Body of pancreas (tissue), 4 donors: ENCODE measurements at places on chromosomes 5 and 9.

DNA sequence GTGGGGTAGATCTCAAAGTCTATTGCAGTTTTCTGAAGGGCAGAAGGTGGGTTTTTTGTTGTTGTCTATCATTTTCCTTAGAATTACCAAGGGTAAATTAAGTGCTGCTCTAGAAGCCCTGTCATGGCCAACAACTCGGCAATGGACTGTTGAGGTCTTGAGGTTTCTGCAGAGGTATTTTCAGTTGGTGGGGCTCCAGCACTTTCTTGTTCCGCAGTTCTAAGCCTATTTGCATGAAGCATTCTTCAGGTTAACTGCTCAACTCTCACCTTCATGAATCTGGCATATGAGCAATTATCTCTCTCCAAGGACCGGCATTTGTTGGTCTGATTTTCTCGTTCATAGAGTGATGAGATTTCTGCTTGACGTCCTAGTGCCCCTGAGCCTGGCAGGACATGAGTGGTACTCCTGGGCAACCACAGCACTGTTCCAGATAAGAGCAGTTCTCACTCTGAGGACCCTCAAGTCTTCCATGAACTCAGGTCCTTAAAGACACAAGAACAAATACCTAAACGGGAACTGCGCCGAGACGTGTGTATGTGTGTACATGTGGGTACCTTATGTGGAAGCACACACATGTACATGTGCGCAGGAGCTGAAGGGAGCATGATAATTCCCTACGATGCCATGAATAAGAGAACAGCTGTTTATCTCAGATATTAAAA lies 544.5 kb downstream of the CSNK1G3 start:
- no peak for DNase-seq

- no peak for DNase-seq
Measured at GRCh38 chr9:98081477-98082219, 25.1 kb downstream of the NANS start.

- no peak for DNase-seq
Measured at GRCh38 chr5:141958113-141958512, at the start of gene PCDH12. PCDH12 (minus strand) TSS chr5:141958202; CDS start chr5:141957851, 351 bp downstream.

DNA sequence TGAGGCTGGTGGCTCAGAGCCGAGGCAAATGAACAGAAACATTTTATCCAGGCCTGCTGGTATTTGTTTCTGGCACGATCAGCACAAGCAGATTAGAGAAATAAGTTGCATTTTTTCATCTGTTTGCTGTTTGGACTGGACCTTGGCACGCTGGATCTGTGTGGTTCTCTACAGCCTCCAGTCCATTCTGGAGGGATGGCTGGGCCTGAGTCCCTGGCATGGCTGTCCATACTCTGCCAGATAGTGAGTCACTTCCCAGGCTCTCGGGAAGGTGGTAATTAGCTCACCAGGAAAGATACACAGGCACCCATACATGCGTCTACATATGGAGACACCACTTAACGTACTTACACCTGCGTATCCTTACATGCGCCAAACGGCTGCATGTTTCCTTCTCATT lies 78.6 kb downstream of the SPRY4 start:
- no peak for DNase-seq

DNA sequence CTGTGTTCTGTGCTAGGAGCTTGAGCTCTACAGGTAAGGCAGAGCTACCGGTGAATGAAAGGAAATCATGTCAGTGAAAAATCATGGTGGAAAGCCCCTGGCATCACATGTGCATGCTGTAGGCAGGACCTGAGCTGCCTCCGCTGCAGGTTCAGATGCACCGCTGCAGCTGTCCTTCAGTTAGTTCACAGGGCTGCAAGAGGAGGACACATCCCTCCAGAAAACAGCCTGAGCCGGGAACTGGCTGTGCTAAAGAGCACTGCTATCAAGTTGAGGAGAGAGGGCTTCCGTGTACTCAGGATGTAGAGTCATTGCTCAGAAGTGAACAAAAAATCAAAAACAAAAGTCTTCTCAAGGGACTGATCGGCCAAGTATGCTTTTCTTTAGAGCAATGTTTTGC lies 138.6 kb downstream of the ERCC6L2 start:
- DNase-seq: no peak

- DNase-seq: no peak
Measured at GRCh38 chr5:127337876-127338275, 47.3 kb downstream of the MEGF10 start.

DNA sequence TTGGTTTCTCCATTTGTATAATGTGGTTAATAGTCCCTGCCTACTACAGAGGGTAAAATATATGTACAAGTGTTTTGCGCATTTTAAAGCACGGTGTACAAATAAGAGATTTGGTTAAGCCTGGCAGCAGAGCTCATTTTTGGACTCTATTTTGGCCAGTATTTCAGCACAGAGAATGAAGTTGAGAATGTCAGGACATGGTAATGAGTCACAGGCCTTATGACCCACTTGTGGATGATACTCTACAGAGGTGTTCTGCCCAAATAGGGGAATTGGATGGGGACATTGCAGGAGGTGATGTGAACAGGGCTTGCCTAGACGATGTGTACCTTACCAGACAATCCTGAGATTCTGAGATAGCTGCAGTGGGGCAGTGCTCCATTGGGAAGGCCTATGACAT lies 50.6 kb downstream of the MELK start:
- DNase-seq: no peak

DNA sequence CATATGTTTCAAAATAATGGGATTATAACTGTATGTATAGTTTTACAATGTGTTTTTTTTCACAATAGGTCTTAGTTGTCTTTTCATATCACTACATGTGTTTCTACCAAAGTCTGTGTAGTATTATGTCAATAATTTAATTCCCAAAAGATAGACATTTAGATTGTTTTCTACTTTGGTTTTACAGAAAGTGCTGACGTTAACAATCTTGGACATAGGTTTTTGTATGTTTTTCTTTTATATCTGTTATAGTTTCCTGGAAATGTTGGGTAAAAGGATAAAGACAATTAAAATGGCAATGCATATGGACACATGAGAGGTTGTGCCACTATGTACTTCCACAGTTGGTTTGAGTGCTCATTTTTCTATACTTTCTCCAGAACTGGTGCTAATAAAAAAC lies 15.2 kb downstream of the TMEFF1 start:
- DNase-seq: no peak

DNA sequence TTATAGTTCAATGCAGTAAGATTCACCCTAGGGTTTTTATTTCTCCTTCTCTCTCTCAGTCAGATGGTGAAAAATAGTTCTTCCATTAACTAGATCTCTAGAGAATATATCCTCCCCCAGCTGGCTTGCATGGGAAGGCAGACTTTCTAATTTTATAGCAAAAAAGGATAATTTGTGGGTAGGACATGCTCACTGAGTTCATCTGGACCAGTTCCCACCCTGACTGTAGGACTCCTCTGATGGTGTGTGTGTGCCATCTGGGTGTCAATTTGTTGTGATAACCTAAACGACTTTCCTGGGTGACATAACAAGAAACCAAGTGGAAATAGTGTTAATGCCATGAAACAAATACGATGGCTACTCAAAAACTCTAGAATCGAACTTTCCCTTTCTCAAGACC lies 44.9 kb downstream of the APBA1 start:
- DNase-seq: no peak

GRCh38 chr9:83242066-83242465 lies 179.1 kb upstream of the RASEF start:
- no peak for DNase-seq

GRCh38 chr5:5218396-5218795 lies 78.3 kb downstream of the ADAMTS16 start:
- no peak for DNase-seq

GRCh38 chr9:94086486-94087345 lies 2.5 kb downstream of the PTPDC1 start:
- DNase-seq: no peak

- DNase-seq: no peak
Measured at GRCh38 chr9:6827439-6828145, 69.8 kb downstream of the KDM4C start.

DNA sequence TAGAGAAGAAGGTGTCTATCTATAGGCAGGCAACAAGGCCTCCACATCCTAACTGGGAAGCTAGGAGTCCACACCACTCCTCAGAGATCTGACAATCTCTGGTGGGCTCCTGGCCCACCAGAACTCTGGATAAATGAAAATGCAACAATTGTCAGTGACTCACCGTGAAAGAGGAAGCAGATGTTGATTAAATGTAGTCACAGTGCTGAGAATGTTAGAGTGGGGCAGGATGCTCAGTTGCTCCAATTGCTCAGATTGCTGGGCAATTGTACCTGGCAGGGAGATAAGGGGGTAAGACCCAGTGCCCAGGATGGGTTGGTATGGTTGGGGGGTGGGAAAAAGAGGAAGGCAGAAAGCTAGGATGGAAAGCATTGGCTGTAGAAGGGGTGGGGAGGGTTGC lies 4.3 kb downstream of the CCL19 start:
- DNase-seq: no peak

DNA sequence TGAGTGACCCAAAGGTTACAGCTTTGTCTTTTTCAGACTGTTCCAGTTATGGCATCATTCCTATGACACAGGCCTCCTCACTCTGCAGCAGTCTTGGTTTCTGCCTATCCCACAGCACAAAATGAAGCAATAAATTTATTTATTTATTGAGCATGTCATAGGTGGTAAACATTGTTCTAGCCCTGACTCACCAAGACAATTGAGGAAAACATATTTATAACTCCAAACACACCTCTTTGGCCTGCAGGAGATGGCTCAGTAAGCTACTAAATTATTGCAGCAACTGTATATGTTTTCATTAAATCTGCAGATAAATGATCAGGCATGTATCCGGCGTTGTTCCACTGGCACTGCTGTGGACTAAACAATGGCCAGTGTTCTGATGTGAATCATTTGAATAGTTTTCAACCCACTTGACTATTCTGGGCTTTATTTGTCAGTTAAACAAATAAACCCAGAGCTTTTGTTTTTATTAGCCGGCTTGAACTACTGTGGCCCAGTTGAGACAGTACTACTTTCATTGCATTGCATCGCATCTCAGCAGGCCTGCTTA lies 83.2 kb downstream of the FOXD1 start:
- DNase-seq: no peak

DNA sequence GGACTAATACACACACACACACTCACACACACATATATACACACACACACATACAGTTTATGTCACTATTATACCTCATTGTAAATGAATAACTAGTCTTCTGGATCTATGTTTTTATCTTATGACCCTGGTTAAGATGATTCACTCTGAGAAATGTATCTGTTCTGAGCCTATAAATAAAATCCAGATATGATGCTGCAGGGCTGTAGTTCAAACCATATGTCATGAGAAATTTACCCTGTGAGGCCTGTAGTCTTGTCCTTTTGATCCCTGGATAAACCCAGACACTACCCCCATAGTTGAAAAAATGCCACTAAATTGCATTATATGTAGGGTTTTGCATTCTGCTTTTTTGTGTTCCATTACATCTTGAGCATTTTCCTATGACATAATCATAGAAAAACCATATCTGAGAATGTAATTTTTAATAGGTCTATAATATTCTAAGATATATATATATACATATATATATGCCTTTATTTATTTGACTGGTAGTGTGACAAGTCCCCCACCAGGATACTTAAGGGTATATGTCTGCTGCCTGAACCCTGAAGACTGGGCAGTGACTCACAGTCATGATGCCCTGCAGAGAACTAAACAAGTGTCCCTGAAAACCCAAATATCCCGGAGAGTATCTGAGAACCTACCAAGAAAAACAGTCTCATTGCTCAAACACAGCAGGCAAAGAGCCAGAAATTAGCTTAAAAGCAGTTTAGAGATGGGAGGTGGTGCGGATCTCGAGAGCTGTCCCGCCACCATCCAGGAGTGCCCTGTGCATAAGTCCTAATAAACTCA lies 18.4 kb upstream of the ALDOB start:
- no peak for DNase-seq

- no peak for DNase-seq
Measured at GRCh38 chr5:157516006-157516405, 56.0 kb downstream of the NIPAL4 start.

DNA sequence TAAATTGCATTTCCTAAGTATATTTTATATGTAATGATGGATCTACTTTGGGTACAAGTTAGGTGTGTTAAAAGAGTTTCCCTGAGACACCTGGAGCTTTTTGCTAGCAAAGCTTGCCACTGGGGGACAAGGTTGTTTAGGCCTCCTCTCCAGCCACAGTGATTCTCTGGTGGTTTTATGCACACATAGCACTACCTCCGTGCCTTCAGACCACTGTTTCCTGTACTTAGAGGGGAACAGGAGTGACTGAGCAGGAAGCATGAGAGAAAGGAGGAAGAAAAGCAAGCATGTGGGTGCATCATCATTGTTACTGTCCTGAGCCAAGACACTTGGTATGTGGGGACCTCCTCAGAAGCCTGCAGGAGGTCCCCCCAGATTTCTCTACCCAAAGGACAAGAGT lies 272.1 kb downstream of the RASEF start:
- DNase-seq: no peak

GRCh38 chr9:127855522-127855921 lies 1.1 kb upstream of the ENG start:
- DNase-seq: no peak

GRCh38 chr5:116009806-116010205 lies 22.5 kb upstream of the ARL14EPL start:
- DNase-seq: no peak

GRCh38 chr9:123350590-123351310 lies 5.2 kb upstream of the CRB2 start:
- no peak for DNase-seq
